Kidney glomerular epithelial cell (primary cell): ENCODE measurements at places on chromosomes 13 and 19.

- no peak for DNase-seq
These were observed 34.4 kb downstream of the KLF2 start for GRCh38 chr19:16359074-16359473.

DNA sequence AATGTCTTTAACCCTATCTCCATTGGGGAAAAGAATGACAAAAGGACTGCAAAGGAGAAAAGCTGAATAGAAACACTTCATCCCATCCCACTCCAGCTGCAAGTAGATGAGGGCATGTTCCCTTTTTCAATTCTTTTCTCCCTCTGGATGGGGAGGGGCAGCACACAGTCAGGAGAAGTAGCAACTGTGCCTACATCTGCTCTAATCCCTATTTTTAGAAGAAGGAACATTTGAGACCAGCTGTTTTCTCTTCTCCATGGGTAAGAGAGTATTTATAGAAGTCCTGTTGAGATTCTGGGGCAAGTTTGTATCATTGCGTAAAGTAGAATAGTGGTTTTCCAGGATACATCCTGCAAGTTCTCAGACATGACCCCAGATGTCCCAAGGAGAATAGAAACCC lies 9.3 kb upstream of the GTF3A start:
- DNase-seq = no peak

GRCh38 chr13:37769078-37769477 lies 100.5 kb downstream of the TRPC4 start:
- no peak for DNase-seq

DNA sequence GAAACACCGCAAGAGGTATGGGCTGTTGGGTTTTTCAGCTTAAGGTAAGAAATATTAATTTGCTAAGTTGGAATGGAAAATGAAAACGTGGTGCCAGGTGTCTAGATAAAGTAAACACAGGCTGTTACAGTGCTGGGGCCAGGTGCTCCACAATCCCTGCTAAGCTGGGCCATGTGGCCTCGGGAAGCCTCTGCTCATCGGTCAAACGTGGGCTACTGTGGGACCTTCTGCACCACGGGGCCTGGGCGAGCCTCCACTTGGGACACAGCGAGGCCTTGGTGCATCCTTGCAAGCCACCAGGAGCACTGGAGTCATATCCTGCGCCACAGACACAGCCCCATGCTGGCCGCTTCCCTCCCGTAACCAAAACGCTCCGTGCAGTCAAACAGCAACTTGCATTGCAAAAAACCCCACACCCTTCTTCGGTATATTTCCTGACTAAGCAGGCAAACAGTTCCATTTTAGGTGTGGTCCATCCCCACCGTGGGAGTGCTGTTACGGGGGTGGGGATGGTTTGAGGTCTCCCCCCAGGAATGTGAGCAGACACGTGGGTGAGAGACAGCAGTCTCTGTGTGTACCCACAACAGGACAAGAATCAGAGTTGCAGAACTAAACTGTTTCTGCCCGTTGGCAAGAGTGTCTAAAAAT lies 96.3 kb upstream of the SOX1 start:
- DNase-seq = no peak

DNA sequence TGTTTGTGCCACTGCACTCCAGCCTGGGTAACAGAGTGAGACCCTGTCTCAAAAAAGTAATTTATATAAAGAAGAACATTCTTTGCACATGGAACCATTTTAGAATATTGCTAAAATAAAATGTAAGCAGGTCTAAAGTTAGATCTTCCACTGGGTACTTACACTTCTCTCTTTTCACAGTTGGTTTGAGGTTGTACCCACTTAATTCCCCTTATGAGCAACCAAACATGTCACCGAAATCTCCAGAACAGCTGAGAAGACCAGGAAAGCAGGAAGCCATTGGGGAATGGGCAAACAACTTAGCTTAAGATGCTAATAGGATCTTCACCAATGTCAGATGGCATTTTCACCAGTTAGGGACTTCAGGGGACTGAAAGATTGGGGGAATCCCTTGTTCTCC lies 18.8 kb downstream of the NLRP4 start:
- DNase-seq = no peak

- DNase-seq = no peak
These were observed 77.7 kb downstream of the COL4A1 start for GRCh38 chr13:110228936-110229904.

GRCh38 chr19:11485245-11485837 lies 4.5 kb upstream of the ELAVL3 start:
- no peak for DNase-seq

DNA sequence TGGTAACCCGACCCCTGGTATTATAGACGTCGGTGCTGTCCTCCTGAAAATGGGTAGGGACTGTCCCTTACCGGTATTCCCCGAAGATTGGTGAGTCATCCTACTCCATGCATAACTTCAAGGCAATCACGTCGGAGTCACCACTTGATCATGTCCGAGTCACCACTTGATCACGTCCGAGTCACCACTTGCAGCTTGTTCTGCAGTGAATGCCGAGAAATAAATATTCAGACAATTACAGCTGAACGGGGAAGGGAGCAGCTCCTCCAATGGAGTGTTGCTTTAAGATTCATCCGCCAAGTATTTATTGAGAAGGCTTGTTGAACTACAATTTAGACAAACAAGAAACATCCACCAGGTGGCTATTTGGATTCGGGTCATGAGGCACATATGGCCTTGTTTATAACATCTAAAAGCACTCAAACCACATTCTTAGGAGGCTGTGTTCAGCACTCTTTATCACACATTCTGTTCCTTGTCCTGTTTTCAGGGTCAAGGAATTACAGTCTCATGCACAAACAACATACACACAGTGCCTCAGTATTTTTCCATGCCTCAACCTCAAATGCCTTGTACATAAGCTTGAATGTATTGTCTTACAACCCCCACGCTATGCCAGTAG lies 43.1 kb downstream of the ZNF726 start:
- peak; percentile 2 for DNase-seq

GRCh38 chr13:113166266-113166665 lies 7.8 kb downstream of the PROZ start:
- no peak for DNase-seq

DNA sequence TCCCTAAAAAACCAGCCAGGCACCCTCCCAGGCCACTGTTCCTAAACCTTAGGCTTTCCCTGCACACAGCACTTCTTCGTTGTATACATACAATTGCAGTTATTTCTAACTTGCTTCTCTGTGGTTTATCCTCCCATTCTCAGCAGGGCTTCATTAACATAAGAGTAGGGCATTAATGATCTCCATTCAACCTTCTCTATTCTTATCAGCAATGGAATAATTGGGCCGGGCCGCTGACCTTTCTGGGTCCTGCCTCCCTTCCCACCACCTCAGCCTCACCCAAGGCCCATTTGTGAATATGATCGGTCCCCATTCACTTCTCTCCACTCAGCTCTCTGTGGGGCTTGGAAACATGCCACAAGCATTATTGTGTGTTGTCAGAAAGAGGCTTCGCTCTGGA lies 184.2 kb downstream of the SUCLA2 start:
- no peak for DNase-seq

DNA sequence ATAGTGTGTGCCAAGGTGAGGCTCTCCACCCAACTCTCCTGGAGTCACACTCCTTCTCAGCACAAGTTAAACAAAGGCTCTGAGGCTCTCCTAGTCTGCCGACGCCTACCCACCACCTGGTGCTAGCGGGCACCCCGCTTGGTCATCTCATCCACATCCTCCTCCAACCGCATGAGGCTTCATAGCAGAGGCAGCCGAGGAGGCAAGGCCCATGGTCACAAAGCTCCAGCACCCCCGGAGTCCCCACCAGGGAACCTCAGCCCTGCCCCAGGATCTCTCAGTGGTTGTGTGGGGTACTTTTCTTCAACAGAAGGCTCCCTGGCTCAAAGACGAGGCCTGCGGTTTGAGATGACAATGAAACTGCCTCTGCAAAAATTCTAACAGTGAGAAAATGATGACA lies 43.0 kb downstream of the STK24 start:
- DNase-seq = no peak

DNA sequence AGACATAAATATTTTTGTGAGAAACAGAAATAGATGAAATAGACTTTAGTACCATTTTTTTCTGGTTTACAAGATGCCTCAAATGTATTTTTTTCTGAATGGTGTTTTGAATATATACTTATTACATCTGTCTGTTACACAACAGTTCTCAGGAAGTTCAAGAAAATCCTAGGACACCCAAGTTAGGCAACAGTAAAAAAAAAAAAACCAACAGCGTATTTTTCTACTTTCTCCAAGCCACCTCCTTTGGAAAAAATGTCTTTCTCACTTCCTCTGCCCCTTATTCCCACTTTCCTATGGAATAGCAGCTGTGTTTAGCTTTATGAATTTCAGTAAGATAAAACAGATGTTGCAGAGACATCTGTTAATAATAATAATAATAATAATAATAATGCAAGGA lies 489.6 kb upstream of the KLF12 start:
- DNase-seq = no peak

GRCh38 chr13:43285933-43286597 lies 262.7 kb downstream of the DNAJC15 start:
- no peak for DNase-seq

GRCh38 chr19:5360003-5360780 lies 19.6 kb upstream of the PTPRS start:
- no peak for DNase-seq

GRCh38 chr13:83168590-83168989 lies 713.7 kb downstream of the SLITRK1 start:
- DNase-seq = peak; percentile 50

GRCh38 chr13:45492538-45492937 lies 27.8 kb downstream of the COG3 start:
- peak; percentile 57 for DNase-seq

- no peak for DNase-seq
These were observed 12.2 kb upstream of the KLK12 start for GRCh38 chr19:51047031-51047335.

DNA sequence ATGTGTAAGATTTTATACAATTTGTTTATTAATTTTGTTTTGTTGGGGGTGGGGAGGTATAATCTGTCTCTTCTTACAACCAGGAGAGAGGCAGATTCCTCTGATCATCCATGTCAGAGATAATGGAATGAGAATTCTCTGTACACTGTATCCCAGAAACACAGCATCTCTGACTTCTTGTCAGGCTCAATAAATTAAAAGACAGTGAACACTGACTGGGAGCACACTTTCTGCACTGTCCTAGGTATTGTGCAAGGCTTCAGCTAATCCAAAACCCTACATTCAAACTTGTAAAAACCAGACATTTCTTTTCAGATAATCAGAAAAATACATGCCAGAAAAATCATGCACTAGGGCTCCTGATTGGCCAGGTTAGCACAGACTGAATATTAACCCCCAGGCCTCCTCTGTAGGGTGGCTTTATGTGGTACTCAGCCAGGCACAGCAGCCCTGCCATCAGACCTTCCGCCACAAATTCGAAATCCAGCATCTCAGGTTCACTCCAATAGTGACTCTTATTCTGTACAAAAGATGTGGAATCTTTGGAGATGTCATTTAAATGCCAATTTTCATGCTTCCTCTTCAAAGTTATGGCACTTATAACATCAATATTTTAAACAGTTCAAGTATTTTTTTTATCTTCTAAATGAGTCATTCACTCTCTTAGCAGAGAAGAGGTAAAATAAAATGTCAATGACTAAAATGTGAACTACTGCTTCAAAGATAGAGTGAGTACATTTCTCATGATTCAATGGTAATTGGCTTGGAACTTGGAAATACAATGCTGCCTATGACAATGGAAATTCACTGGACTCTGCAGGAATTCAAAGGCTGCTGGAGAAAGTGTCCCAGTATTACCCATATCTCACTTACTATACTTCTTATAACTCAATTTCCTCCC lies 211.5 kb downstream of the KLF12 start:
- peak; percentile 18 for DNase-seq
